Left ventricle myocardium inferior (tissue), 1 donor: ENCODE measurements at places on chromosomes 7 and 10. TPM values are rescaled to one million over a fixed set of nuclear protein-coding genes. Genes with fewer than 3 reads are reported as not detected.

DNA sequence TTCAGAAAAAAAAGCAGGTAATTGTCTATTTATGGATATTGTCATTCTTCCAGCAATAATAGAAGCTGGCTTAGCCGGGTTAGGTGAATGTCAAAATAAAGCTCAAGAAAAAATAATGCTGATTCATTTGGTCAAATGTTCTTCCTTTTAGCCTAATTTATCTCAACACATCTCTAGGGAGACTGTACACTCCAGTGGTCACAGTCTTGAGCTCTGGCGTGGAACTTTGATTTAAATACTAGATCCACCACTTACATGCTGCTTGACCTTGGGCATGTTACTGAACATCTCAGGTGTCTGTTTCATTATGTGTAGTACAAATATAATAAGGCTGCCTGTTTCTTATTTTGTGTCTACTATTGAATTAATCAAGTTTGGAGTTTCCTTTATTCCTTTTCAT, 22.0 kb downstream of the PRTFDC1 start:
- no peaks in the 10 kb centered on the region for H3K27me3 ChIP-seq
- H3K4me3 ChIP-seq, result no peak overlapping the region
- H3K4me1 ChIP-seq, result peaks cover 13% of the 10 kb centered on the region
- DNase-seq, result no peak
- H3K36me3 ChIP-seq, result no peaks in the 10 kb centered on the region

DNA sequence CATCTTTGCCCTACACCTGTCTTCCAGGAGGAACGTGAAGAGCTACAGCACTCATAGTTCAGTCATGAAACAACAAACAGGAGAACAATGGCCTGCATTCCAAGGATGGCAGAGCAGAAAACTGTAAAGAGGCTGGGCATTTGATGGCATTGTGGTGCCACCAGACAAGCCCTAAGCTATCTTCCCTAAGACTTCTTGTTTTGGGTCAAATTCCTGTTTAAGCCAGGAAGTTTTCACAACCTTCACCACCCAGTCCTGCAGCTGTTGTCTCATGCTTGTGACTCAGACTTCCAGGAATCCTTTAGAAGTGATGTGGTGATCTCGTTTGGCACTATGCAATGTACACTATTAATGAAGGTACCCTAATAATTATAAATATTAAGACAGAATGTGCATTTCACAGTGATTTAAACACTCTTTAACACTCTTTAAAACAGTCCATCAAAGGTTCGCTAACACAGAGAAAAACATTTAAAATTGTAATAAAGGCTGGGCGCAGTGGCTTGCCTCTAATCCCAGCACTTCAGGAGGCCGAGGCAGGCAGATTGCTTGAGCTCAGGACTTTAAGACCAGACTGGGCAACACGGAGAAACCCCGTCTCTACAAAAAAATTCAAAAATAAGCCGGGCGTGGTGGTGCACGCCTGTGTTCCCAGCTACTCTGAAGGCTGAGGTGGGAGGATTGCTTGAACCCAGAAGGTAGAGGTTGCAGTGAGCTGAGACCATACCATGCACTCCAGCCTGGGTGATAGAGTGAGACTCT, 2.7 kb upstream of the HERPUD2 start:
- H3K27me3 ChIP-seq, result no peaks in the 10 kb centered on the region
- no peak for DNase-seq
- no peak overlapping the region for H3K27ac ChIP-seq
- H3K4me3 ChIP-seq, result no peak overlapping the region

- H3K27me3 ChIP-seq, result no peaks in the 10 kb centered on the region
- peak overlapping the region; percentile 93 for H3K4me3 ChIP-seq
- no peaks in the 10 kb centered on the region for H3K36me3 ChIP-seq
Measured at GRCh38 chr7:21426286-21427181, 1.3 kb upstream of the SP4 start.

- H3K4me1 ChIP-seq, result peaks cover 5% of the 10 kb centered on the region
- no peaks in the 10 kb centered on the region for H3K36me3 ChIP-seq
- H3K27ac ChIP-seq, result no peak overlapping the region
Measured at GRCh38 chr10:6398399-6398798, 181.7 kb downstream of the PRKCQ start.

GRCh38 chr7:81919494-81919893, 149.6 kb upstream of the HGF start:
- H3K27ac ChIP-seq, result no peak overlapping the region
- no peaks in the 10 kb centered on the region for H3K27me3 ChIP-seq
- no peak for DNase-seq
- H3K36me3 ChIP-seq, result no peaks in the 10 kb centered on the region
- no peak overlapping the region for H3K4me3 ChIP-seq
- no peaks in the 10 kb centered on the region for H3K4me1 ChIP-seq

Gene ADIRF
- total RNA-seq, result 41.1 TPM

DNA sequence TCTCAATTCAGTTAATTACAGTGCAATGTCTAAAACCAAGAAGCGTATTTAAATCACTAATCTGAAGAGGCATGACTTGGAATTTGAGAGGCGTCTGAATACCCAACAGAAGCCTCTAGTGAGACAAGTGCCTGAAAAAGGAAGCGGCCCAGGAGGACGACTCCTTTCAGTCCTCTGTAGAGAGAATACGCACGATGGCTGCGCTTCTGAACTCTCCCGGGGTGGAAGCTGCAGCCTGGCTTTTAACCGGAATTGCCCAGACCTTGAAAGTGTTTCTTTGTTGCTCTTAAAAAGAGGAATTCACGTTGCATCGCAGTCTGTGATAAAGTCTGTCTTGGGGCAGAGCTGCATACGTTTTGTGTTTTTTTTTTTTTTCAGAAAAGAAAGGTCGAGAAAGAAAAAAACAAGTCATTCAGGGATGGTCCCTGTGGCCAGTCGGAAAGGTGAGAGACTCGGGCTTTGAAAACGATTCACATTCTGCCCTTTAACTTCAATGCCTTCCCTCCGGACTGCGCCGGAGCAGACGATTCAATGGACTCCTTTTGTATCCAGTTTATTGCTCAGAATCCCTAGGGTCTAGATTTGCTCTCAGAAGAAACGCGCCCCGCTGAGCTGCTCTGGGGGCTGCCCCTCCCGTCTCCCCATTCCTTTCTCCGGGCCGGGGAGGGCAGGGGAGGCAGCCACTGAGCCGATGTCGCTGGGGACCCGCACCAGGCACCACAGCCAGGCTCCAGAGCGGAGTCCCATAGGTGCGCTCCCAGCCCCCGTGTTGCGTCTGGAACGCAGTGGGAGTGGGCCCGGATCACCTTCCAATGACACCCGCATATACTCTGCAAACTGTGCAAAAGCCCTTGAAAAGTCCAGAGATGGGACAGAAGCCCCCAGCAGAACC, 994 bp upstream of the PTF1A start:
- H3K27ac ChIP-seq, result no peak overlapping the region
- H3K4me3 ChIP-seq, result no peak overlapping the region
- H3K4me1 ChIP-seq, result peaks cover 25% of the 10 kb centered on the region

DNA sequence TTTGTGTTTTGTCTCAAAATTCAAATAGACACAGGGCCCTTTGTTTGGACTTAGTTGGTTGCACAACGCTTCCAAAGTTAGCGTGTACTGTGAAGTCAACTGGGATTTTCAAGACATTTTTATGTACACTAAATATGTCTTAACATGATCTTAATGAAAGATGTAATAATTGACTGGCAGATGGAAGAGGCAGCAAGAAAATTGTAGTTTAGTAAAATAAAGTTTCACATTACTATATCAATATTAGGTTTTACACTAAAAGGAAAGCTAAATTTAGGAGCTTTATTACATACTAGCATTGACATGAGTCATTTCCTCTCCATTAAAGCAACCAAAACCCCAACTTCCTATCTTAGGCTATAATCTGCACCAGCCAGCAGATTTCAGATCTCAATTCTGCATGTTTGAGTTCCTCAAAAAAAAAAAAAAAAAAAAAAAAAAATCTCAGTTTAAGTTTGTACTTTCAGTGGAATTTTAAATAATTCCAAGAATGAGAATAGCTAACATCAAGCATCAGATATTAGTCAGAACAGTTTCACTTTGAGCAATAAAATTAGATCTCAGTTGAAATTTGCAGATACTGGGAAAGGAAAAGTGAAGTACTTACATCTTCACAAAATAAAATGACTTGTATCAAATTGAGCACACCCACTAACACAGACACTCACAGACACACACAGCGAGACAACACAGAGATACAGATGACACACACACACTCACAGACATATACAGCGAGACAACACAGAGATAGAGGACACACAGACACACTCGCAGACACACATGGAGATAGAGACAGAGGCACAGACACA, 346.6 kb upstream of the KLF6 start:
- peaks cover 29% of the 10 kb centered on the region for H3K4me1 ChIP-seq
- H3K36me3 ChIP-seq, result no peaks in the 10 kb centered on the region
- H3K27me3 ChIP-seq, result no peaks in the 10 kb centered on the region
- DNase-seq, result no peak
- peak overlapping the region; percentile 13 for H3K4me3 ChIP-seq

GRCh38 chr10:128573986-128574385, 447.8 kb upstream of the MKI67 start:
- no peak overlapping the region for H3K4me3 ChIP-seq
- H3K36me3 ChIP-seq, result no peaks in the 10 kb centered on the region
- no peak overlapping the region for H3K27ac ChIP-seq
- H3K27me3 ChIP-seq, result peaks cover 63% of the 10 kb centered on the region

Gene WDR11
- total RNA-seq, result 11.2 TPM

DNA sequence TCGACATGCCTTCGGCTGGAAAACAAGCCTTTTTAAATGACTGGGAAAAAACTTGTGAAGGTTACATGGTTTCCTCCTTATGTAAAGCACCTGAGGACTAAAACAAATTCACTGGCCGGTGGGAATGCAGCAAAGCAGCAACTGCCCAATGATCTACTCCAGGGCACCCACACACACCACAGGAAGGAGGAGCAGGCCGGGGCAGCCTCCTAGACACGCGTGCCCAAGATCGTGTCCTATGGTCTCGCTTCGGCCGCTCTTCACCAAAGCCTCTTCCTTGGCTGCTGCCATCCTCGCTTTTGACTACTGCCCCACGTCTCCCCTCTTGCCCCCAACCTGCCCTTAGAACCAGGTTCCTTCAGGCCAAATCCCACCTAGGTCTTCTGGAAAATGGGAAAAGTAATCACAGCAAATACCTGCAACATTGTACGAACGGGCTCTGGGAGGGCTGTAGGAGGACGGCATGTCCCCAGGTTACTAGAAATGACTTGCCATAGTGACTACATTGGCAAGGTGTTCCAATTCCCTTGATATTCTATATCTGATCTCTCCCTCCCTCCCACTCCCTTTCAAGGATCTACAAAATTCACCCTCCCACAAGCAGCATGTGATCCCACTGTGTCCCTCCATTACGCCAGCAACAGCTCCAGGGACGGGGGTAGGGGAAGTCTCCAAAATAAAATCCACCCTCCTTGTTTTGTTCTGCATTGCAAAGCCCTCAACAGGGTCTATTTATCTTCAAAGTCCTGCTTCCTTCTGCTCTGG, 84.9 kb downstream of the RNF216 start:
- DNase-seq, result no peak
- H3K27me3 ChIP-seq, result no peaks in the 10 kb centered on the region
- no peaks in the 10 kb centered on the region for H3K36me3 ChIP-seq
- H3K4me3 ChIP-seq, result no peak overlapping the region
- H3K27ac ChIP-seq, result peak overlapping the region; percentile 92

Gene SLC18A3
- not detected for total RNA-seq

Gene VAX1
- total RNA-seq, result not detected

DNA sequence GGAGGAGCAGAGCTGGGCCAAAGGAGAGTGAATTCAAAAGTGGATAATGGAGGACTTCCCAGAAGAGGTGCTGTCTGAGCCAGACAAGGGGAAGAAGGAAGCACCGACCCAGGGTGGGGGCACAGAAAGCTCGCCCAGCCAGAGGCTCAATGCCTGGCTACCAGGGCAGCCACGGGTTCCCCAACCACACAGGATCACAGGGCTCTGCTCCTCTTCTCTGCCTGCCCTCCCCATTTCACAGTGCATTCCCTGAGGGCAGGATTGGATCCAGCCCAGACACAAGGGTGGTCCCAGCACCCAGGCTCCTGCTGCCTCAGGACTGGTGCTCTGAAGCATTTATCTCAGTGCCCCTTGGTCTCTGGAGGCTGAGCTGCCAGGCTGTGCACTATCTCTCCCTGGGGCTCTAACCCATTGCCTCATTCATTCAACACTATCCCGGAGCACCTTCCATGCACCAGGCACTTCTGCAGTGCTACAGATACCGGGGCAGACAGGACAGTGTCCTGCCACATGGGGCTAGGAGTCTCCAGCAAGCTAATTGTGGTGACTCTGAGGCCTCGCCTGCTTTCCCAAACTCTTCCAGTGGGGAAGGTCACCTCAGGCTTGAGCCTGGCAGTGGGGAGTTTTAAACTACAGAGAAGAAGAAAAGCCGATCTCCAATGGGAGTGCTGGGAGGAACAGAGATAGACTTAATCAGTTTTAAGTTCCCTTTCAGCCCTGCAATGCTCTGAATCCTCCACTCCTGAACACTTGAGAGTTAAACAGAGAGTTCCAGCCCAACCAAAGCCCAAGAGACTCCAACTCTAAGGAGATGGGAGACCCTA, 201.8 kb upstream of the ZMIZ1 start:
- H3K27me3 ChIP-seq, result no peaks in the 10 kb centered on the region
- no peak overlapping the region for H3K27ac ChIP-seq
- H3K4me1 ChIP-seq, result no peaks in the 10 kb centered on the region
- no peaks in the 10 kb centered on the region for H3K36me3 ChIP-seq
- DNase-seq, result no peak
- no peak overlapping the region for H3K4me3 ChIP-seq

DNA sequence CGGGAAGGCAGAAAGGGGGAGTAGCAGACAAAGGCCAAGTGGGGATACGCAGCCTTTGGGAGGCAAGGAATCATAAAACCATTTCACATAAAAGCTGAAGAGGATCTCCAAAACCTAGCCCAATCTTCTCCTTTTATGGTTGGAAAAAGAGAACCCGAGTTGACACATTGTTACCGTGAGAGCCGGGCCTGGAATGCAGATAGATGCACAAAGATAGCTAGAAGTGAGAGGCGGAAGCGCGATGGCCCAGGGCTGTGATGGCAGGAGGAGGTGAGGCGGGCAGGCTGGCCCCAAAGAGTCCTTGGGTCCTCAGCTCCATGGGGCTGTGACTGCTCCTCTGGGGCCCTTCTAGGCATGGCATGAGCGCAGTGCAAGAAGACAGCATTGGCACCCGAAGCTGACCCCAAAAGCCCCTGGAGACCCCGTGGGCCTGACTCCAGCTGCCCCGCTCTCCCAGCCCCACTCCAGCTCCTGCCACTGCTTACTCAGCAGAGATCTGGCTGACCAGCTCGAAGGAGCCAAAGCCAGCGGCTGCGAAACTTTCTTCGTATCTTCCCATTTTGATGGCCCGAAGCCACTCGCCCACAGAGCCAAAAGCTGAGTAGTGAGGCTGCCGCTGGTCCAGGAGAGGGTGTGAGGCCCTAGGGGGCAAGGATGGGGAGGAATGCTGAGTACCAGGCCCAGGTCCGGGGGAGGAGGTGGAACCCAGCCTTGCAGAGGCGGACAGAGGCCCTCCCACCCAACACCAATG, 22.5 kb downstream of the EPHB4 start:
- peaks cover 14% of the 10 kb centered on the region for H3K27me3 ChIP-seq
- peaks cover 71% of the 10 kb centered on the region for H3K4me1 ChIP-seq
- no peak overlapping the region for H3K4me3 ChIP-seq
- H3K27ac ChIP-seq, result peak overlapping the region; percentile 66
- peaks cover 56% of the 10 kb centered on the region for H3K36me3 ChIP-seq
- DNase-seq, result no peak

GRCh38 chr10:128097783-128098182, 28.4 kb downstream of the MKI67 start:
- DNase-seq, result no peak
- no peak overlapping the region for H3K27ac ChIP-seq
